IMR-90 (cell line): ENCODE measurements at places on chromosomes 16 and 17. TPM values are rescaled to one million over a fixed set of nuclear protein-coding genes. Genes with fewer than 3 reads are reported as not detected.

Gene TXNDC17
- total RNA-seq: 45.0 and 174 TPM in 2 replicates

Gene ABI3
- 1.1 TPM in 2 replicates for total RNA-seq

Gene MYLK3
- under 0.01 TPM in 2 replicates for total RNA-seq

Gene DDX52
- 26.7 and 32.2 TPM in 2 replicates for total RNA-seq

Gene CDRT15L2
- total RNA-seq: not detected in 2 replicates

Gene TSC2
- total RNA-seq: 22.8 and 31.4 TPM in 2 replicates
